ENCODE measurements at places on chromosomes 2 and 18.
A peak's percentile ranks its signal among the peaks of the same experiment; 100 is the strongest.

GRCh38 chr2:113979191-113980128 lies 89.6 kb downstream of the ACTR3 start:
- peak; percentile 44 for DNase-seq

DNA sequence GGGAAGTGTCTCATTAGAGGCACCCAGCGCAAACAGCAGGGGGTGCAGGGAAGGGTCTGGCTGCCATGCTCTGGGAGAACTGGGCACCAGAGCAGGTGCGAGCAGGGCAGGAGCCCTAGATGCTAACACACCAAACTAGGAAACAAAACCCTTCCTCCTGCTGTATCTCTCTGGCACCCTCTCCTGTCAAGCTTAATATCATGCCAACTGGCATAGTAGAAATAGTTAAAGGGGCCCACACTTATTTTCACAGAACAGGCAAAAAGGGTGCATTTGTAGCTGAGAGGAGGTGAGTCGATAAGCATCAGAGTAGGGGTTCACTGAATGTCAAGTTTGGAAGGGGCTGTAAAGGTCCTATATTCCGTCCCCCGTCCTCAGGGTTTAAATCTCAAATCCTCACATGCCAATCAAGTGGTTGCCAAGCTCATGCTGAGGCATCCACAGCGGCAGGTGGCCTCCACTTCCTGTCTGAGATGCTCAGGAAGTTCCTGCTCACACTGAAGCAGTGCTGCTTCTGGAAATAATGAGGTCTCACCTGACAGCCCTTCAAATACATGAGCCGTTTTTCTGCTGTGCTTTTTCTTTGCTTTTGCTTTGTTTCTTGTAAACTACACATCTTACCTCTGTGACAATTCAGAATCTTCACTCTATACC lies 14.9 kb upstream of the ACKR3 start:
- no peak for DNase-seq

DNA sequence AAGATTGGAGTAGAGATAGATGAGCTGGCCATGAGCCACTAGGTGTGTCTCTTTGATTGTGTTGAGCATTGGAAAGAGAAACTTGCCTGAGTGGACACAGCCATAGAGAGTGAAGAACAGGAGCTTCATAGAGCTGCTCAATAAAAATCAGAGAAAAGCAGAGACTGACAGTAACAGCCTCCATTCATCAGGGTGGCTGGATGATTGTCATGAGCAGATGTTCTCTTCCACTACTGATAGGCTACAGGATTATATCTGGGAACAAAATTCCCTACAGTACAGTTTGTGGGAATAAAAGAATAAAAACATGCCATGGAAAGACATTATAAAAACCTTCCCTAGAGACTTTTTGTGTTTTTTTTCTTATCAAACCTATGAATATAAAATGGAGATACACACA lies 404.8 kb upstream of the ACVR2A start:
- DNase-seq: no peak

DNA sequence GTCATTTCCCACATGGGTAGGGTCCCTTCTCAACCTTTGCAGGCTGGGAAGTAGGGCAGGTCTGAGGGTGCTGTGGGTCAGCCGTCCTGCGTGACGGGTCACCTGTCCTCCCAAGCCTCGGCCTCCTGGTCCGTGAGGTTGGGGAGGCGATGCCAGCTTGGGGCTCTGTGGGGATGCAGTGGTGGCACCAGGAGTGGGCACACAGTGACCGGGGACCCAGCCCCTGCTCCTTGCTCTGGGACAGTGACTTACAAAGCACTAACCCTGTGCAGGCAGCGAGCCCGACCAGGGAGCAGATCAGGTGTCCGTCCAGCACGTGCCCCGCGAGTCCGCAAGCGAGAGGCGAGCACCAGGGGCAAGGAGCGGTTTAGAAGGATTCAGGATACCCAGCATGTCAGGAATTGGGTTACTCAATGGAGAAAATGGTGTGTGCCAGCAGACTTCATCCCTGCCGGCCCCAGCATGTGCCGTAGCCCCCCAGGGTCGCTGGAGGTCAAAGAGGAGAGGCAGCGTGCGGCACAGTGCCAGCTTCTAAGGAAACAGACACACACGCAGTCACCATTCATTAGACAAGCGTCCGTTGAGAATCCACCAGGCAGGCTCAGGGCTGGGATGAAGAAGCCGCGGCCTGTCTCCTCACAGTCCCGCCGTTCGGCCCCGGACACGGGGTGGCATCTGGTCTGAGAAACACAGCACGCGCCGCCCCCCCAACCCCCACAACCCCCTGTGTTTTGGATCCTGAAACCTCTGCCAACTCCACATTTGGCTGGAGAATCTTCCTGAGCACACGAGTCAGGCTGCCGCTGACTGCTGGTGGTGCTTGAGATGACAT lies 11.7 kb downstream of the COLEC11 start:
- DNase-seq: no peak

- DNase-seq: no peak
These were observed 278.3 kb downstream of the MYCN start for GRCh38 chr2:16218625-16219024.

- no peak for DNase-seq
These were observed 582.4 kb upstream of the RAB6C start for GRCh38 chr2:129396980-129397599.

DNA sequence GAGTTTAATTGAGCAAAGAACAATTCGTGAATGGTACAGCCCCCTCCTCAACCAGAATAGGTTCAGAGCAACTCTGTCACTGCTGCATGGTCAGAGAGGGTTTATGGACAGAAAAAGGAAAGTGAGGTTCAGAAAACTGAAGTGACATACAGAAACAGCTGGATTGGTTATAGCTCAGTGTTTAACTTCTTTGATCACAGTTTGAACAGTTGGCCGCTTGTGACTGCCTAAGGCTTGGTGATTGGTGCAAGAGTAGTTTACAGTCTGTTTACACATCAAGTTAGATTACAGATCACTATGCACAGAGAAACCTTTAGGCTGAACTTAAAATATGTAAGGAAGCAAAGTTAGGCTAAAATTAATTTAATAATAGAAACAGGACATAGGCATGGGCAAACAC lies 459.2 kb downstream of the KCNJ3 start:
- no peak for DNase-seq

DNA sequence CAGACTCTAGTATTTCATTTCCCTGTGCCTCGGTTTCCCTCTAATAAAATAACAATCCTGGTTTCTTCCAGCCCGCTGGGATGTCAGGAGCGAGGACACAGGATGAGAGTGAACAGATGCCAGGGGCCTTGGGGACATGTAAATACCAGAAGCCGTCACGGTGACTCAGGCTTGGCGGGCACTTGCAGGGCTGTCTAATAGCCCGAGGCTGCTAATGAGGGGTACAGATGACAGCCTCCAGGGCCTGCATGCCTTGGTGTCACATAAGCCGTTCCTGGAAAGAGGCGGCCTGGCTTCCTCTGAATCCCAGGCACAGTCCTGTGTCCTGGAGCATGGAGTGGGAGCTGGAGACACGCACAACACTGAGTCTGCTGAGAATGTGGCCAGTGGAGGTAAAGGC lies 28.2 kb downstream of the HS1BP3 start:
- no peak for DNase-seq

GRCh38 chr18:21163647-21164547 lies 52.3 kb upstream of the ROCK1 start:
- DNase-seq: no peak

- DNase-seq: no peak
These were observed 89.7 kb downstream of the TMEM247 start for GRCh38 chr2:46569061-46569560.

GRCh38 chr2:239935789-239936758 lies 89.1 kb downstream of the NDUFA10 start:
- DNase-seq: no peak

GRCh38 chr2:29920130-29920577 lies 1.2 kb downstream of the ALK start:
- no peak for DNase-seq

Measured in stimulated activated CD4-positive, alpha-beta T cell treated with anti-CD3 and anti-CD28 coated beads, Interleukin-1b, Interleukin-23, amount 100 ng/mL, for 1 hour (primary cell).